ENCODE measurements at places on chromosomes 2 and 18.

- no peak for DNase-seq
Observed at GRCh38 chr18:41666231-41666630, 288.8 kb upstream of the PIK3C3 start.

GRCh38 chr2:69145204-69145603 lies 132.2 kb downstream of the ANTXR1 start:
- no peak for DNase-seq

GRCh38 chr2:1886405-1886992 lies 142.2 kb upstream of the PXDN start:
- DNase-seq = no peak

DNA sequence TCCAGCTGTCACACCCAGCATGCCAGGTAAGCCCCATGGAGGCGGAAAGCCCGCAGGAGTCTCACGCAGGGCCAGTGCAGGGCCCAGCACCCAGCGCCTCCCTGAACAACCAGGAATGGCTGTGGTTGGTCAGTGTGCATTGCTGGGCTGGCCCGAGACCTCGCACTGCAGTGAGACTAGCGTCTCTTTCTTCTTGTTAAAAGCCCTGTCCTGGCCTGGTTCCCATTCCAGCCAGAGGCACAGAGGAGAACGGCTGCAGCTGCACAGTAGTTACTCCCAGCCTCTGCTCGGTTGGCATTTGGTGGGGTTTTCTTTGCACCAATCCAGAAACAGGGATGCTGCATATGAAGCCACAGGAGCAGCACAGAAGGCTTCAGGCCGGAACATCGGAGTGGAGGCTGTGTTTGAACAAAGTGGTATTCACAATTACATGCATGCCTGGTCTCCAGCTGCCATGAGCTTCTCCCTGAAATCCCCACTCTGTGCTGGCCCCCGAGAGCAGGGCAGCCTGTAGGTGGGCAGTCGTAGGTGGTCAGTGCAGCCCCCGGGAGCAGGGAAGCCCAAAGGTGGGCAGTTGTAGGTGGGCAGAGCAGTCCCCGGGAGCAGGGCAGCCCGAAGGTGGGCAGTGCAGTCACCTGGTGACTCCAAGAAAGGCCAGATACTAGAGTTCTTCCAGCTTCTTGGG lies 163.7 kb upstream of the PXDN start:
- DNase-seq = no peak

DNA sequence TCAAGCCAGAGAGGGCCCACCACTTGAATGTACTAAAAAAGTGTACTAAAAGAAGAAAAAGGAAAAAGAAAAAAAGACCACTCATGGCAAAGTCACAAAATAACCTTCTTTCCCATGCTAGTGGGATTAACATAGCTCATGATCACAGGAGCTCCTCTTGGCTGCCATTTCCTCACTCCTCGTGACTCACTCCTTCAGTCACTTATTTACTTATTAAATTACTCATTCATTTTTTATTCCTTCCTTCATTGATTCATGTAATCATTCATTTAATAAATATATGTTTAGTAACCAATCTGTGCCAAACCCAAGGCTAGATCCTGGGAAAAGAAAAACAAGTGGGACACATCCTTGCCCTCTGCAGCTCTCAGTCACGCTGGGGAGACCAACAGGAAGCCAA lies 300.5 kb downstream of the INSIG2 start:
- DNase-seq = no peak

DNA sequence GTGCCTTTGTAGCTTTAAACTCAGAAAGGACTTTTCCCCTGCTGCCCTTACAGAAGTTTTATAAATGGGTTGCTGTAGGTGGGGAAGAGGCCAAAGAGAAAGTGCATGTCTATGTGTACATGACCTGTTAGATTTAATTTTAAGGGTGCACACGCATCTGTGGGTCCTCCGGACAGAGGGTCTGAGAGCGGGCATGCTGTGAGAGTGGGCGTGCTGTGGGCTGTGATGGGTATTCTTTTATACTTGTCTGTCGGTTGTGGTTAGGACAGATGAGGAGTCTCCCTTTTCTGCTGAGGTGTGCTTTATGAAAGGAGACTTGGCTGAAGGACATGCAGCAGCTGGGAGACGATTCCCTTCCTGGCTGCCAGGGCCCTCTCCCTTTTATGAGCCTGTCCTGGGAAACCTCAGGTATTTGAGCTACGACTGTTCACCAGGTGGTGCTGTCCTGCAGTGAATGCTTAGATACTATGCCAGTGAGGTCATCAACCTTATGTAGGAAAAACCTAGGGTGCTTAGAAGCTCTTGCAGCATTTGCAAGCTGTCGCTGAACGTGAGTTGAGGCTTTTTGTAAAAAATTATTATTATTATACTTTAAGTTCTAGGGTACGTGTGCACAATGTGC lies 67.5 kb downstream of the TANC1 start:
- no peak for DNase-seq

DNA sequence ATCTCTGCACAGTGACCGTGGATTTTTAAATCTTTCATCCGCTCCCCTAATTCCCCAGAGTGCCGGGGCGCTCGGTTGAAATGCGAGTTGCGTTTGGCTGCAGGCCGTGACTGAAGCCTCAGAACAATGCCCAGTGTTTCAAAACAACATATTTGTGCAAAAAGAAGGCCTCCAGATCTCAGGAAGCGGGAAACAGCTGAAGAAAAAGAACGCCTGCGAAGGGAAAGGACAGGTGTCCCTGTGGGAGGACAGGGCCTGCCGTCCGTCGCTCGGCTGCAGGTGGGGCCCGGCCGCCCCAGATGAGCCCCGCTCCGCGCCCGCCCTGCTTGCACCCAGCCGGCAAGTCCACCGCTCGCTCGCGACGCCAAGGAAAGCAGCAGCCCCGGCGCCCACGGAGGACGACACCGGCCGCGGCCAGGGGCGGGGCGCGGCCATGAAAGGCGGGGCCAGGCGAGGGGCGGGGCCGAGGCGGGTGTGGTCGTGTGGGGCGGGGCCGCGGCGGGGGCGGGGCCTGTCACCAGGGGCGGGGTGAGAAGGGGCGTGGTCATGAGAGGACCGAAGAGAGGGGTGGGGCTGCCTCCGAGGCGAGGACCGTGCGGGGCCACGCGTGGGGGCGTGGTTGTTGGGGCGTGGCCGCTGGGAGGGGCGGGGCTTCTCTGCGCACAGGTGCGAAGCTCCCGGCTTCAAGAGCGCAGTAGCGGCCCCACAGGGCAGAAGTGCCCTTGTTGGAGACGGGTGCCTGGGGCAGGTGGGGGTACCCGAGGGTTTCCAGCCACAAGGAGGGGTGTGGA lies 17.6 kb upstream of the BOK start:
- peak; percentile 65 for DNase-seq
